T-helper 9 cell (primary cell): ENCODE measurements at places on chromosomes 5 and 9.

DNA sequence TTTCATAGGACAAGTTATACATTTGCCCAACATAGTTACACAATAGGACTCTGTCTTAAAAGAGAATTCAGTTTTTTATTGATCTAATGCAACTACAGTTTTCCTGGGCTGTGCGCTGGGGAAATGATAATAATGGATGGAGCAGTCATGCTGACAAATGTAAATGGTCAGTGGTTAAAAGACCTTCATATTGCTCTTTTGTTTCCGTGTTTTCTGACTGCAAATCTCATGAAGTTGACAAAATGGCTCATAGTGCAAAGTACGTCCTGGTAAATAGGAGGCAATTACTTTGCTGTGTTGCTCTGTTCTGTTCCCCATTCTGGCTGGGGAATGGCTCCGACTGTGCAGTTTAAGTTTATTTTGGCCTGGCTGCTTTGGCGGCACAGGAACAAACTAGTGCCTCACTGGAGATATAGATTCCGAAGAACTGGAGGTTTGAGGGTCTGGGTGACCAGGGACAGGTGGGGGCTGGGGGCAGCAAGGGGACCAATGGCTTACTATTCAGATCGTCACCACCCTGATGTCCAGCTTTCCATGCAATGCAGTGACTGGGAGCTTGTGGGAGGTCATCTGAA, 54.3 kb downstream of the PTTG1 start:
- no peak for DNase-seq

DNA sequence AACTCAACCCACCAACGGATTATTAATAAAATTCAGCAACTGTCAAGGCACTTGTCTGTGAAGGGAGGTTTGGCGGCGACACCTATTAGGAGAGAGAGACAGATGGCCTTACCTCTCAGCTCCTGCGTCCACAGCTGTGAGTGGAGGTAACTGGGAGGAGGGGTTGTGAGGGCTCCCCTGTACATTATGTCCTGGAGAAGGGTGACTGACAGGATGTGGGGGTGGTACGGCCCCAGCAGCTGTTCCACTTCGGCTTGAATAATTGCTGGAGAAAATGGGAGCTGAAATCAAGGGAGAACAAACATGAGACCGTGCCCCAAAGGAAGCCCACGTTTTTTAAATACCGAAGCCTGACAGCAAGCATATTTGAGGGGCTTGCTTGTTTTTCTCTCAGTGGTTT, 353.5 kb upstream of the RFX3 start:
- no peak for DNase-seq

DNA sequence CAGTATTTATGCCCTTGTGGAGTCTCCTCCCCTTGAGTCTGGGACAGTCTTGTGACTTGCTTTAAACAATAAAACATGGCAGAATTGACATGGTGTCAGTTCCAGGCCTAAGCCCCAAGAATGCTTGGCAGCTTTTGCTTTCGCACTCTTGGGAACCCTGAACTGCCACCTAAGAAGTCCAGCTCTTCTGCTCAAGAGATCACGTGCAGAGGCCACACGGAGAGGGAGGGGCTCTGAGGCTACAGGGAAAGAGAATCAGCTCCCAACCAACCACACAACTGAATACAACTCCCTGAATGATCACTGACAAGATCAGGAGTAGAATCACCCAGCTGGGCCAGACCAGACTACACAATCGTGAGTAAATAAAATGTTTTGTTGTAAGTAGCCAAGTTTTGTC, 97.6 kb downstream of the MED27 start:
- DNase-seq: no peak

DNA sequence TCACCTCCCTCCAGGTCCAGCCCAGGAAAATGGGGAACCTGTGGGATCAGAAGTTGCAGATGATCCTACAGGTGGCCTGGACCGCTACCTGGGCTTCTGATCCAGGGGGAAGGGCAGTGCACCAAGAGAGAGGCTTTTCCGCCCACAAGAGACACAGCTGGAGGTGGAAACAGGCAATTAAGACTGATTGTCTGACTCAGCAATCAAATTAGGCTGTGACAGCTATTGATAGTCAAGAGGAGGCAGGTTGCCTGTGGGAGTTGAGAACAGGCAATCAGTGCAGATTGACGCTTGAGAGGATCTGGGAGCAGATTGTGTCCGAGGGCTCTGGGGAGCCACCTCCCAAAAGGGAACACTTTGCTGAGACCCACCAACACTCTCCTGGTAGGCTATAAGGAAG, 71.1 kb upstream of the SLC44A1 start:
- no peak for DNase-seq

GRCh38 chr5:68161156-68161555, 54.4 kb upstream of the PIK3R1 start:
- DNase-seq: no peak

DNA sequence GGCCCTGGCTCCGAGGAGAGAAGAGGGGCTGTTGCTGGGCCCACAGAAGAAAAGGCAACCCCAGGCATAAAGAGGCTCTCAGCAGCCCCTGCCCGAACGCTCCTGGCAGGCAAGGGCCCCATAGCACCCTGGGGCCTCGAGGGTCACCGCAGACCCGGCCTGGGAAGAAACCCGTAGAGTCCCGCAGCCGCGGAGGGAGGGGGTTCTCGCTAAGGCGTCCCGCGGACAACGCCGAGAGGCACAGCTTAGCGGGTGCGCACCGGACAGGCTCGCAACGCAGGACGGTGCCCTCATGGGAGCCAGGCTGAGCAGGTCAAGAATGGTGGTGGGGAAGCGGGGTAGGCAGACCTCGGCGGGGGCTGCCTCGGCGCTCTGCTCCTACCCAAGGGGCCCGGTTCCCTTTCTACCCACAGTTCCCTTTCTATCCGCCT, 6.7 kb downstream of the PITX1 start:
- no peak for DNase-seq

DNA sequence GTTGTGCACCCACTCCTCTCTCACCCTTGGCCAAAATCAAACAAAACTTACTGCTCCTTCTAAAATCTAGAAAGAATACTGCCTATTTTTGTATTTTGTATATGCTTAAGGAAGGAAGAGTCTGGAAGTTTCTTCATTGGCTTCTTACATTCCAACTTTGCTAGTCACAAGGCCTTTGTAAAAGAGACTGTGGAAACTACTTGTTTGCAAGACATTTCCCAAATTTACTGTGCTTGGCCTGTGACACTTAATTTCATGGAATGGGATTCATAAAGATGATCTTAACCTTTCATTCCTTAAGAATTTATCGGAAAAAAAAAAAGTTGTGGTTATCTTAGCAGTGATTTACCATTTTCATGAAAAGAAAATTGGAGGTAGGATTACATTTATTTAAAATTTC, 208.9 kb downstream of the VPS13A start:
- no peak for DNase-seq

- DNase-seq: no peak
Measured at GRCh38 chr5:42555797-42556196, 132.6 kb downstream of the GHR start.

DNA sequence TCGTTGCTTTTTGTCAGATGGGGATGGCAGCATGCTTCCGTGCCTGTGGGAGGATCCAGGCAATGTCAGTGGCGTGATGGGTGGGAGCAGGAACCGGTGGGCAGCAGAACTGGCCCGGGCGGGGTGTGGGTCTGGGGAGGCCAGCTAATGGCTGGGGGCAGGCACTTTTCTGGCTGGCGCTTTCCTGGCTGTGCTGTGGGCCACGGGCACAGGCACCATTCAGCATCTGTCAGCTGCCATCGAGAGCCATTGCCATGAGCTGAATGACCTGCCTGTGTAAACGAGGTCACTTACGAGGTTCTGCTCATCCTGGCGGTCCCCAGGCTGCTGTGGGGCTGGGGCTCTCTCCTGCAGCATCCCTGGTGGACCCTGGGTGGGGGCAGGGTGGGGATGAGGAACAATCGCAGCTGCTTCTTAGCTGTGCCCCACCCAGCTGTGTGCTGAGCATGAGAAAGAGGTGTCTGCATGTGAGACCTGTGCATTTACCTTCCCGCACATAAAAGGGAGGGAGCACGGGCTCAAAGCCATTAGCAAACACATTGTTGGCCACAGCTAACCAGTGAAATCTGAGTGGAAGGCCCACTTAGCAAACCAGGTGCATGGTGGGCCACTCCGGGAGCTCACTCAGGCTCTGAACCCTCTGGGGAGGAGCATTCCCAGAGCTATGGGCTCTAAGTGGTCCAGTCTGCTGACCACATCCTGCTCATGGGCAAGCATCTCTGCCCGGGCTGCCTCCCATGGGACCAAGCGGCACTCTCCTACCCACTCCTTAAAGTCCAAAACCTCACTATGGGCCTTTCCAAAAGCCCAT, 41.3 kb upstream of the OLFM1 start:
- DNase-seq: no peak

DNA sequence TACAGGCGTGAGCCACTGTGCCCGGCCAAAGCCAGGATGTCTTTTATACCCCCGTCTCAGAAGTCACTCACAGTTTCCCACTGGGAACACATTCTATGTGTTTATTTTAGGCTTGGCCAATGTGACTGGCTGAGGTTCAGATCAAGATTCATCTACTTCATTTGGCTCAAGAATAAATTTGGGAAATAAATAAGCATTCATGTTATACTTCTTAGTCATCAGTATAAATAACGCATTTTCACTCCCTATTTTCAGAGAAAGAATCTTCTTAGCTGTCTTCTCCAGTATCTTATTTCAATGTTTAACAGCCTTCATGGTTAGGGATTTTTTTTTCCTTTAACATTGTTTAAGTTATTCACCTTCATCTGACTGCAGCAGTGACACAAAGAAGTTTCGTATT, 11.8 kb downstream of the S100Z start:
- DNase-seq: no peak

- no peak for DNase-seq
Measured at GRCh38 chr9:134276453-134277245, 49.6 kb upstream of the RXRA start.

DNA sequence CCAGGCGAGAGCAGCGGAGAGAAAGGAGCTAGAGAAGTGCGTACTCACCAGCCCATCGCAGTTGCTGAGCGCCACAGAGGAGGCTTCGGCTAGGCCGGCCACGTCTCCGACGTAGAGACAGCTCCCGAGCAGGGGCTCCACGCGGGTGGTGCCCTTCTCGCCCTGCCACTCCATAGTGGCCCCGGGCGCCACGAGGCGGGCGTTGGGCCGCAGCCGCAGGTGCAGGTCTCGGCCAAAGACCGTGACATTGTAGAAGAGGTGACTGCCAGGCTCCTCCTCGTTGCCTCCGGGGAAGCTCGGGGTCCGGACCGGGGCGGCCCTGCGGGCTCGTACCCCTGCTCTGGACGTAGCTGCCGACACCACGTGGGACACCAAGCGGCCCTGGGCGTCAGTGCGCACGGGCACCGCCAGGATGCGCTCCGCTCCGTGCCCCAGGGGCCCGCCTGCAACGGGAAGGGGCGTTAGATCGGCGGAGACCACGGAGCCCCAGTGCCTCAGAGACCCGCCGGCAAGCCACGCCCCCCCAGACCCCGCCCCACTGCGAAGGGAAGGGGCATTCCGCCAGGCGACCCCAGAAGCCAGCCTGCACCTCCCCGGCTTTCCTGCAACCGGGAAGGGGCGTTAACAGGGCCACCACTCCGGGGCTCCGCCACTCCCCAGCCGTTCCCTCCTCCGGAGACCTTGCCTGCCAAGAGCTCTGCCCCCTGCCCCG, 1.4 kb downstream of the ADAMTS2 start:
- DNase-seq: no peak

DNA sequence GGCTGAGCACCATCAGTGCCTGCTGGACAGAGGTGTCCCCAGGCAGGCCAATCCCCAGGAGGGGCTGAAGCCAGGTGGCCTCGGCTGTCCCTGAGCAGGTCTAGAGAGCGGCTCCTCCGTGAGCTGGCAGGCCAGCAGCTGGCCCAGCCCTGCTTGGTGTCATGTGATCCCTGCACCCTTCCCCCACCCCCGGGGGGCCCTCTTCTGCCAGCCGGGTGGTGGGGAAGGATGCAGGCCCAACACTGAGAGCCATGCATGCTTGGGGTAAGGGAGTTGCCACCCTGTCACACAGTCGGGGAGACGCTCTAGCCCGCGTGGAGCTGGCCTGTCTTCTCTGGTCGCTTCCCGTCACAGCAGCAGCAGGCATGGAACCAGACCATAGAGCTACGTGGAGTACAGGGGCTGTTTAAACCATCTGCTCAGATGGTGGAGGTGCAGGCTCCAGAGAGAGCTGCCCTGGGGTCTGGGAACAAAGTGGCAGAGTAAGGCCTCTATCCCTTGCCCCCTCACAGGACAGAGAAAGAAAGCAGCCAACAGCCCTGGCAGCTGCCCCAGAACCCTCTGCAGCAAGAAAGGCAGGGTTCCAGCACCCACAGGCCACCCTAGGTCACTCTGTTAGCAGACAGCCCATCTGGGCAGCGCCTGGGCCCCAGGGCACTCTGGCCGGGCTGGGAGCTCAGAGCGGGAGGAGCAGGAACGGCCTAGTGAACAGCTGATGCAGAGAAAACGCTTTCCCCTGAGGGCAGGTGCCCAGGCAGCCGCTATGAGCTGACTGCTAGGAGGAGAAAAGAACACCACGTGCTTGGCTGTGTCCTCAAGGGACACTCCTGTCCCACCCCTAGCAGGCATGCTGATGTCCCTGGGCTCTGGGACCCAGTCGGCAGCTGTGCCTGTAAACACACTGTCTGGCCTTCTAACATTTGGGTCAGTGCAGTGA, 6.8 kb downstream of the RALGDS start:
- no peak for DNase-seq

DNA sequence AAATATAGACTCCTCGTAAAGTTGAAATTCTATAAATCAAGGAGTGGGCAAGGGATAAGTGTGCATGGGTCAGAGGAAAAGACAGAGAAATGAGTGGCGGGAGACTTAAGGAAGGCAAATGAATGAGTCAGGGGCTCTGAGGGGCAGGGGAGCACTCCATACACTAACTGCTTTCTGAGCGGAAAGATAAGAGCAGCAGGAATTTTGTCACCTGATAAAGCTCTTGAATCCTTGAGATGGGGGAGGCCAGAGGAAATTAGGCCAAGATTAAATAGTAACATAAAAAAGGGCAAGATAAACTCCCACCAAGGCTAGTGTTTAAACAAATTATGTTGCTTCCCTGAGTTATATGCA, 191.0 kb upstream of the S1PR3 start:
- no peak for DNase-seq

GRCh38 chr5:56757077-56757476, 58.3 kb upstream of the MAP3K1 start:
- no peak for DNase-seq

DNA sequence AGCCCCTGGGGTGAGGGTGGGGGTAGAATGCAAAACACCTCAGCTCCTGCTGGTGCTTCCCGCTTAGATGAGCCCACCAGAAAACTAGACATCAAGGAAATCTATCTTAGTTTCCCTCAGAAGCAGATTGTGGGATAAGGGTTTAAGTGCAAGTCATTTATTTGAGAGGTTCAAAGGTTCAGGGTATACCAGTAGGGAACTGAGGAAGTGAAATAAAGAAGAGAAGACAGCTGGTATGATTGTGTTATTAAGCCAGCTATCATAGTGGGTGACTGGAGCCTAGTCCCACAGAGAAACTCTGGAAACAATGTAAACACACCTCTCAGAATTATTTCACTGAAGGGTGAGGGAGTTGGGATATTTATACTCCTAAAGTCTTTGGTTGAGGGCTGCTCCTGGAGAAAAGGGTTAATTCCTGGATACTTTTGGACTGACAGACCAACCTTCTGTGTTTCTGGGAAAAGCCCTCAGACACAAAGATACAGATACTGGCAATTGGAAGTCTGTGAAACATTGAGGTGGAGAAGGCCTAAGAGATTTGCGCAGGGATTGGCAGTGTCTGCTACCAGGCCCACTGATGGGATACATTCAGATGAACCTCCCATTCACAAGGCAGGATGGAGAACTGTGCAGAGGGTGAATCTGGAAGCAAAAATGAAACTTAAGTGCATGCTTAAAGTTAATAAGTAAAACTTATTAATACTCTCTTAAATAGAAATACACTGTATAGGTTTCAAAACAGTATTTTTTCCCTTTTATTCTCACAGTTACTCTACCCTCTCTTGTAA, 6.4 kb upstream of the DCTN4 start:
- DNase-seq: no peak

GRCh38 chr9:9792144-9792857, 820.5 kb downstream of the PTPRD start:
- DNase-seq: no peak
